ENCODE measurements at places on chromosomes 12 and 14.

DNA sequence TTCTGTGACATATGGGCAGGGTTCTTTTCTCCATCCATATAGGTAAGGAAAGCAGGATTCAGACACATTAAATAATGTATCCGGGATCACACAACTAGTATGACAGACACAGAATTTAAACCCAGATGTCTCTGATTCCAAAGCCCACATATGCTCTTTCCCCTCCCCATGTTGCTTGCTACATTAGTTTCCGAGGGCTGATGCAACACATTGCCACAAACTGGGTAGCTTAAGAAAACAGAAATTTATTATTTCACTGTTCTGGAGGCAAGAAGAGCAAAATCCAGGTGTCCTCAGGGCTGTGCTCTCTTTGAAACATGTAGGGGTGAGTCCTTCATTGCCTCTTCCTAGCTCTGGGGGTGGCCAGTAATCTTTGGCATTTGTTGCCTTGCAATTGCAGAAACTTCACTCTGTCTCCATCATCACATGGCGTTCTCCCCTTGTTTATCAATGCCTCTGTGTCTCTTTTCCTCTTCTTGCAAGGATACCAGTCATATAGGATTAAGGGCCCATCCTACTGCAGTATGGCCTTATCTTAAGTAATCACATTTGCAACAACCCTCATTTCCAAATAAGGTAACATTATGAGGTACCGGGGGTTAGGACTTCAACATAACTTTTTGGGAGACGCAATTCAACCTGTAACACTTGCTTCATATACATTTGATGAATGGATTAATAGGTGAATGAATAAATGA, 83.0 kb upstream of the CCND2 start:
- no peak for DNase-seq

DNA sequence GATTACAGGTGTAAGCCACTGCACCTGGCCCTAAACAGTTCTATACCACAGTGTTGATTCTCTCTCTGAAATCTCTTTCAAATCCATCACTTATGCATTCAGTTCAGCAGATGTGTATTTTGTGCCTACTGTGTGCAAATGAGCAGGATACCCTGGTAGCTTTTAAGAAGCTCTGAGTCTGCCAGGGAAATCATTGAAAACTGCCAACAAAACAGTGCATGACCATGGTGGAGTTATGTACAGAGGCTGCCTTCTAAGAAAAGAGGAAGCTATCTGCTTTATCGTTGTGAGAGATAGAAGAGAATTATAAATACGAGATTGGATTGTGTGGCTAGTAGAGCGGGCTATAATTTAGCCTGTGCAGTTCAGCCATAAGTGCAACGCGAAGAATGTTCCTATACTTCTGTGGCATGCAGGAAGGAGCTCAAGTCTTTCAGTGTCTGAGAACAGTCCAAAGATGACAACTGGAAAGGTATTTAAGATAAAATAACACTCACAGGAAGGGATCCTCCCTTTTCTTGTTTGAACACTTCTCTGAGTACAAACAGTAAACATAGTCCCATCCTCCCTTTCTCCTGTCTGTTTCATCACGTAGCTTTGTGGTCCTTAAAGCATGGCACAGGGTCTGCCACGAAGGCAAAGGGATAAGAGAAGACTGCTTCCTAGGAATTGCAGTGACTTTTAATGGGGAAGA, 4.3 kb downstream of the DIP2B start:
- no peak for DNase-seq

DNA sequence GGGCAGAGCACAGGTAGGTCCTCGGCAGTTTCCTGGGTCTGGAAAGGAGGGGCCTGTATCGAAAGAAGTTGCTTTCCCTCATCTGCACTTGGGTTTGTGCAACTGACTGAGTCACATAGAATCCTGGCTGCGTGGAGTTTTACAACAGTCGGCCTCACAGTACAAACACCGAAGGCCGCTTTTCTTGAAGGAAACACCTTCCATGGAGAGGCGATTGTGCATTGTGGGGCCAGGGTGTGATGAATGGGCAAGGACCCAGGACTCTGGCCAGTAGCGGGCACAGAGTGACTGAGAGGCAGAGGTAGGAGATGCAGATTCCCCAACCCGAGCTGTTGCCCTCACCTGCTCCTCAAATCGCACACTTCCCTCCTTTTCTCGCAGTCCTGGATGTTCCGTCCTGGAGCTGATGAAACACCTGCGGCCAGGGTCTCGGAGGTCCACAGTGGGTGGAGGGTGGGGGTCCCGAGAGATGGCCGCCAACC, 7.7 kb downstream of the CCND2 start:
- DNase-seq = no peak

DNA sequence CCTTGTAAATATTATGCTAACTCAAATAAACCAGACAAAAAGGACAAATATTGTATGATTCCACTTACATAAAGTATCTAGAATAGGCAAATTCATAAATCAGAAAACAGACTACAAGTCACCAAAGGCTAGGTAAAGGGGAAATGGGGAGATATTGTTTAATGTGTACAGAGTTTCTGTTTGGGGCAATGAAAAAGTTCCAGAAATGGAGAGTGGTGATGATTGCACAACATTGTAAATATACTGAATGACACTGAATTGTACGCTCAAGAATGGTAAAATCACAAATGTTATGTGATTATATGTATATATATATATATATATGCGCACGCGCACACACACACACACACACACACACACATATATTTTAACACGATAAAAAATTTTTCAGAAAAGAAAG, 182.5 kb downstream of the SLC2A13 start:
- DNase-seq = no peak

DNA sequence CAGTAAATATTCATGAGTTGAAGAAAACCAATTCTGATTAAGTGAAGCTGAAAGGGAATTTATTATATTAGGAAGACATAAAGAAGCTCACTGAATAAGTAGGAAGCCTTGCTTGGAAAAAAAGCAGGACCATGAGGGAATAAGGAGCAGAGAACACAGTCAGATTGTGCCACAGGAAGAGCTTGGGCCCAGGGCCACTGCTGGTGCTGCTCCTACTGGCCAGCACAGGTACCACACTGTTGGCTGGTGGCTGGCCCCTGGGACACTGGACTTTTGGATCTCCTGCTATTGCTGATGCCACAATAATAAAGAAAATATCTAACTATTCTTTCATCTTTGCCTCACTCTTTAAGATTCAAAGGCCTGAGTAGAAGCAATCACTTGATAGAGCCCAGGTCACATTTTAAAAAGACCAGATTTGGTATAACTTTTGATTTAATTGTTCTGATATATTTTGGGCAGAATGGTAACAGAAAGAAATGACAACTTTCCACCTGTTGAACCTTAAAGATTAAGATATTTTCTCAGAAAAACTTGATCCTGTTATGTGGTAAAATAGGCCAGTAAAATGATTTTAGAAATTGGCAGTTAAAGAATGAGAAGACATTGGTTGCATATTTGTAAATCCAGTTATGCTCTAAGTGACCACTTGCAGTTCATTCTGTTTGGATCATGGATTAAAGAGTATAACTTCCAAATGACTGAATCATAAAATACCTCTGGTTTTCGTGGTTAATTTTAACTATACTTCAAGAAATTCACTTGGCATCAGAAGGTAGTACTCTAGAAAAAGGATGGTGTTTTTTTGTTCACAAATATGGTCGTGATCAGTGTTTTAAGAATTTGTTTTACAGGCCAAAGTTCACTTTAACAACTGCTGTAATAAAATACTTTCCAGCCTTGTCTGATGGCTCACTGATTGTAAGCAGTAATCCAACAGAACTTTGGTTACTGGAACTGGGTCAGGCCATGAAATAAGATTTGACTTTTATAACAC, 68.3 kb downstream of the DERA start:
- peak; percentile 93 for DNase-seq

GRCh38 chr14:80212023-80212397, 706 bp upstream of the DIO2 start:
- peak; percentile 75 for DNase-seq

DNA sequence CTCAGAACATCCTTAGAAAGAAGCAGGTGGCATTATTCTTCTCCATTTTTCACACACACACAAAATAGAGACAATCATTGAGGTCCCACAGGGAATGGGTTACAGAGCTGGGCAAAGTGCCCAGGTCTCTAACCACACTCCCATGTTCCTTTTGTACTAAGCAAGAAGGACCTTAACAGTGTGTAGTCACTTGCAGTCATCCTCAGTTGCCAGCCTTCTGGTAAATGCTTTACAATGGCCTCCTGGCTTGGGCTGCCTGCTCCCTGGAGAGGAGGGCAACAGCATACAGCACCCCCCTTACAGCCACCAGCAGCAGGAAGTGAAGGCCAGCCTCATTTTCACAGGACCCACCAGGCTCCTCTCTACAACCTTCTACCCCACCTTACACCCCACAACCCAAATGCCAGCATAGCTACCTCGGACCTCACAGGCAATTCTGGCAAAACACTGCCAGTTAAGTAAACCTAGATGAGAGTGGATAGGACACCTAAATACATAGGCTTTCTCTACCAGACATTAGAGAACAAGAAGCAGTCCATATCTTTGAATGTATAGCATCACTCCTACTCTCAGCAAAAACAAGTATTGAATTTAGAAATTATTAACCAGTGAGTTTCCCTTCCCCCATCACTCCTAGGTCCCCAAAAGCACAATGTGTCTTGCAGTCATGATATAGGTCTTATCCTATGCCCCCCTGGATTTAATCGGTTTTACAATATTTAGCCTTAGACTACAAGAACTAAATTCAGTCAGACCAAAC, 88.1 kb downstream of the PPP2R5E start:
- DNase-seq = peak; percentile 55

All from fibroblast of the aortic adventitia (primary cell).